ENCODE measurements at places on chromosomes 5 and 9.

GRCh38 chr9:74775396-74775795, 112.3 kb downstream of the TRPM6 start:
- no peak for DNase-seq

GRCh38 chr5:179827680-179828079, 7.0 kb downstream of the SQSTM1 start:
- DNase-seq: no peak

GRCh38 chr9:112780450-112781036, 30.0 kb downstream of the SNX30 start:
- peak; percentile 41 for DNase-seq

- DNase-seq: no peak
Observed at GRCh38 chr5:110738503-110738811, 350 bp upstream of the SLC25A46 start.

GRCh38 chr5:407051-407450, 35.9 kb upstream of the EXOC3 start:
- no peak for DNase-seq

- DNase-seq: peak; percentile 74
Observed at GRCh38 chr5:153952893-153953292, 85.8 kb downstream of the FAM114A2 start.

- DNase-seq: no peak
Observed at GRCh38 chr5:157067005-157067404, 8.1 kb upstream of the HAVCR1 start.

GRCh38 chr9:135220601-135221575, 133.4 kb downstream of the OLFM1 start:
- DNase-seq: no peak

DNA sequence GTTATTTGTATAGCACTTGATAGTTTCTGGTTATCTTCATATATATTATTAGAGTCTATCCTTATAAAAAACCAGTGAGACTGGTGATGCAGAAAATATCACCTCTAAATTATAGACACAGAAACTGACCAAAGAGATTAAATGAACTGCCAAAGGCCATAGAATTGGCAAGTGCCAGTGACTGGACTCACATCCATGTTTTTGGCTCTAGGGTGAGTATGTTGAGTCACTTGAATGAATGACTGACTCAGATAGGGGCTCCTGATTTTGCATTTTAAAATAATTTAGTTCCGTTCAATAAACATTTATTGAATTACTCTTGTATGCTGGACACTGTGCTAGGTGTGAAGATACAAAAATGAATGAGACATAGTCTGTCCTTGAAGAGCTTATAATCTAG, 70.7 kb downstream of the NR2F1 start:
- no peak for DNase-seq

GRCh38 chr9:131937451-131937850, 142.2 kb downstream of the MED27 start:
- DNase-seq: no peak

- DNase-seq: no peak
Observed at GRCh38 chr5:113474100-113474728, 14.0 kb downstream of the MCC start.

- no peak for DNase-seq
Observed at GRCh38 chr5:152218694-152219093, 186.4 kb downstream of the NMUR2 start.

GRCh38 chr5:178625679-178626483, 969 bp downstream of the CLK4 start:
- DNase-seq: peak; percentile 42

DNA sequence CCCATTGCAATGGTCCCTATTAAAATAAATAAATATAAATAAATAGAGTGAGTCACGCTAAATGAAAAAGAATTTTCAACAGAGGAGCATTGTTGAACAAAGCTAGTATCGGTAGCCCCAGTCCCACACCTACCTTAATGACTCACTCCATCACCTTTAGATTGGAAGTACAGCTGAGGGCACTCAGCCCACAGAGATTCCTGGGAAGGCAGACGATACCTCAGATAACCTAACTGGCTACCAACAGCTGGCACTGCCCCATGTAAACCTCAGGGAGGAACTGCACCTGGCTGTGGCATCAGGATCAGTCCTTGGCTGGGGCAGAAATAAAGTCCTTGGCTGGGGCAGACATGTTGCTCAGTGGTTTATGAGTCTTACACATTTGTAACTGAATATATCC, 49.3 kb downstream of the SPRY4 start:
- DNase-seq: no peak

GRCh38 chr9:117744856-117745389, 40.7 kb downstream of the TLR4 start:
- peak; percentile 55 for DNase-seq

DNA sequence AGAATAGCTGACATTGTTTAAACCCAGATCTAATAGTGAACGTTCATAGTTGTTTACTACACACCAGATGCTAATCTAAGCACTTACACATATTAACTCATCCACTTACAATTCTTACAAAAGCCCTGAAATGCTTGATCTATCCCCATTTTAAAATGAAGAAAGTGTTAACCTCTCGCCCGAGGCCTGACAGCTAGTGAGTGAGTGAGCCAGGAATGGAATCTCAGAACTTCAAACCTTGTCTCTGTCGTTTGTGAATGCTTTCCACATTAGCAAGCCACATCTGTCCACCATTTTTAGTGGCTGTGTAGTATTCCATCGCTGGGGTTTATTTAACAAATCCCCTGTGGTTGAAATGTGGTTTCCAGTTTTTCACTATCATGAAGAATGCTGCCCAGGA, 24.9 kb upstream of the NEURL1B start:
- no peak for DNase-seq

DNA sequence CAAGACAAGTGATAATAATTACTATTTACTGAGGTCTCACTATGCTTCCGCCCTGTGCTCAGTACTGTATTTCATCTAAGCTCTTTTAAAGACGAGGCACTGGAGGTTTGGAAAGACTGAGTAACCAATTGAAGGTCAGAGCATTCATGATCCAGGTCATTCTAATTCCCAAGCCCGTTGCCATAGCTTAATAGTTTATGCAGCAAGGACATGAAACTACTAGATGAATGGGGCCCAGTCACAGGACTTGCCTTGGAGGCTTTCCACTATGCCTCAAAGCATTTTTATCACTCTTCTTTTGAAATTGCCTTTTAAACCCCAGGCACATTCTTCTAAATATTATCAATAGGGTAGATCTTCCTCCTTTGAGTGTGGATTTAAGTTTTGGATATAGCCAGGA, 17.2 kb upstream of the NFIB start:
- DNase-seq: no peak

- DNase-seq: no peak
Observed at GRCh38 chr5:143054480-143054941, 284.3 kb downstream of the ARHGAP26 start.

- no peak for DNase-seq
Observed at GRCh38 chr9:456365-456764, 241.7 kb downstream of the DOCK8 start.

GRCh38 chr9:617445-618085, 223.9 kb upstream of the DMRT1 start:
- no peak for DNase-seq

GRCh38 chr5:53322257-53322656, 158.2 kb upstream of the FST start:
- no peak for DNase-seq

DNA sequence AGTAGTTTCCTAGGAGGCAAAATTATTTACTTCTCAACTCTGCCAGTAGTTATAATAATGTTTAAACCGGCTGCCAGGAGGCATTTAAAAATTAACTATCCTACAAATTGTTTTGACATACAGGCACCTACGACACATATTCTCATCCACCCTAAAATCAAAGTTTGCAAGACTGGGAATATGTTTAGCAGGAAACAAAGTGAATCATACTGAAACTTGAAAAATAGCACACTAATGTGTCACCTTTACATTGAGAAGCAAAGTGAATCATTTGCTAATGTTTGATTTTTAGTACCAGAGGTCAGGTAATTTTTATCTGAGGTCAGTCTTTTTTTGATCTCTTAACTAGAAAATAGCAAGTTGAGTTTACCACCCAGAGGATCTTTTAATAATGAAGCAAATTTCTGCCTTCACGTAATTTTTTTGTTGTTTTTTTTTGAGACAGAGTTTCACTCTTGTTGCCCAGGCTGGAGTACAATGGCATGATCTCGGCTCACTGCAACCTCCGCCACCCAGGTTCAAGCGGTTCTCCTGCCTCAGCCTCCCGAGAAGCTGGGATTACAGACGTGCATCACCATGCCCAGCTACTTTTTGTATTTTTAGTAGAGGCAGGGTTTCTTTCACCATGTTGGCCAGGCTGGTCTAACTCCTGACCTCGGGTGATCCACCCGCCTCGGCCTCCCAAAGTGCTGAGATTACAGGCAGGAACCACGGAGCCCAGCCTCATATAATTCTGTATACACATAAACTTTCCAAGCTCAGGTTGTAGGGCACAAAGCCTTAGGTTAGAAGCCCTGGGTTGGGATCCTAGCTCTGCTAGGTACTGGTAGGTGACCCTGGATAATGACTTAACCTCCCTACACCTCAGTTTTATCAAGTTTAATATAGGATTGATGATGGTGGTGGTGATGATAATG, 124.3 kb downstream of the UGCG start:
- DNase-seq: peak; percentile 52

DNA sequence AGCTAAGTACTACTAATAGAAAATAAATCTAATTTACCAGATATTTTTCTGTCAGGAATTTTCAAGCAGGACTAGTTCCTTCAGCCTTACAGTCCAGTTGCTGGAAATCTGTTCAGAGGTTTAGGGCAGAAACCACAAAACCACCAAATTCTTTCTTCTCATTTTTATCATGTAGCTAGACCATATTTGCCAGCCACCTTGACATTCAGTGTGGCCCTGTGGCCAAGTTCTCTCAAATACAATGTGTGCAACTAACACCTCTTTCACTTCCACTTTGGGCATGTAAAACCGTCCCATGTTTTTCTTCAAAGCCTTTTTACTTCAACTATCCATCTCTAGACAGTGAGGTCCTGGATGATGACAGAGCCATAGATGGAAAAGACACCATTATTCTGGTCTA, 1133.2 kb upstream of the CDH18 start:
- no peak for DNase-seq

GRCh38 chr9:90642570-90643539, at the start of gene DIRAS2:
Gene DIRAS2 (minus strand): TSS chr9:90642824. CDS start chr9:90613827, 28,997 bp downstream.
- DNase-seq: peak; percentile 68

DNA sequence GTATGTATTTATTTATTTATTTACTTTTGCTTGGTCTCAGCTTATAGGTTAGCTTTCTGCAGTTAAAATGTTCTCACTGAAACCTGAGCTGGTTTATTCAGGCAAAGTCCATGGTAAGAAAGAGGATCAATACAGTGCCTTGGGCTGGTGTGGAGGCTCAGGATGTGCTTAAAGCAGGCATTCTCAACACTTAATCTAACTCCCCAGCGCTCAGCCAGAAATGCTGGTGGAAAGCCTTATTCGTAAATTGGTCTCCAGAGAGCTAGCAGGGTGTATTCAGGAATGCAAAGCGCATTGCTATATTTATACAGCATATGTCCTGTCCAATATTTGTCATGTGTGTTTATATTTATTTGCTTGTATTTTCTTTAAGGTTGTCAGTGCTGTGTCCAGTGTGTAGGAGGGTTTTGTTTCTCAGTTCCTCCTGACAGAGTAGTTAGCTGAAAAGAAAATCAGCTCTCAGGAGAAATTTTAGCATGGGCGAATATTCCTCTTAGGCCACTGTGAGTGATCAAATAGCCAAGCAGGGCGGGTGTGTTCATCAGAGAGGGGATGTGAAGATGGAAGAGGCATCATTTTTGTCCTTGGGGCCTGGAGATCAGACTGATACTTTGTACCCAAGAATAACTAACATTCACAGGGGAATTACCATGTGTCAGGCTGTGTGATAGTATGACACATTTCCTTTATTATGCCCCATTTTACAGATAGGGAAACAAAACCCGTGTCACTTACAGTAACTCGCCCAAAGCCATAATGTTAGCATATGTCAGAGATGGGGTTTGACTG, 65.8 kb downstream of the DOCK2 start:
- no peak for DNase-seq

DNA sequence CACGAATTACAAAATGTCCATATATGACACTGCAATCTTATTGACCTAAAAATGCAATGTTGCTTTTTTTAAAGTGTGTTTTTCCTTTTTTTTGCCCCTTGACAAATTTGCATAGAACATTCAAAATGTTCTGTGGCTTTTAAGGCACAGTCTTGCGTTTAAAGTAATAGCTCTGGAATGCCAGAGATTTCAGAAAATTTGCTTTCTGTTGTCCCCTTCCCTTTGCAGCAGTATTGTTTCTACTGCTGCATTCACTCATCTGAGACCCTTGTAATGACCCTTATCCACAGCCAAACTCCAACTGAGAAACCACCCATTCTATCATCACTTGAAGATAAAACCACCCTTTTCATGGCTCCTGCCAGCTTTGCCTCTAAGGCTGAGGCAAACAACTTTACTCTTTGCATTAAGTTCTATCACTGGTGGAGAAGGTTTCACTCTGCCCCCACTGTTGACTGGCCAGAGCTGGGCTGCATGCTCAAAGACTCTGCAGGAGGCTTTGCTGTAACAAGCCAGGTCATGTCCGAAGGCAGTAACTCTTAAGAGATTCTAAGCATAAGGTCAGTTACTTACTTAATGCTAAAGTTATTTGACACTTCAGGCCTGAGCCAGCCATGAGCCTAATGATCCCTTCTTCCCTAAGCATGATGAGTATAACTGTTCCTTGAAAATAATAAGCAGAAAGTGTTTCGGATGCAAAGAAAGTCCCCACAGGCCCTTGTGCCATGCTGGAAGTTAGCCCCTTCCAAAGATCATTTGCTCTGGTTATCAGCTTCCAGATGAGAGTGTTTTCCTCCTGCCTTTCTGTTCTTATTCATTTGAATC, 101.9 kb downstream of the CD180 start:
- peak; percentile 16 for DNase-seq

- peak; percentile 10 for DNase-seq
Observed at GRCh38 chr5:54415896-54416601, 39.5 kb upstream of the HSPB3 start.

DNA sequence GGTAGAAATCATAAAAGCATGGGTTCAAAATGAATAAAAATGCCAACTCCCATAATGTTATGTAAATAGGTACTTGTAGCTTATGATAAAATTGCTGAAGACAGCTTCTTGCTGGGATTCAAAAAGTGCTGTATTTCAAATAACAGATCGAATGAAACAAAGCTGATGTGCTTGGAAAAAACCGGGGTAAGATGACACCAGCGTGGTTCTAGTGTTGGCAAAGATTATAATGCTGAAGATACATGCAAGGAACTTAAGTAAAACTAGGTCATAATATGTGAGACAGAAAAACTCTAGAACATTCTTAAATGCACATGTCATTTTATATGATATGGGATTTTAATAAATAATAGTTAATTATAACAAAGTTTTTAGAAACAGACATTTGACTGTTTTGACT, 44.4 kb upstream of the APC start:
- no peak for DNase-seq

DNA sequence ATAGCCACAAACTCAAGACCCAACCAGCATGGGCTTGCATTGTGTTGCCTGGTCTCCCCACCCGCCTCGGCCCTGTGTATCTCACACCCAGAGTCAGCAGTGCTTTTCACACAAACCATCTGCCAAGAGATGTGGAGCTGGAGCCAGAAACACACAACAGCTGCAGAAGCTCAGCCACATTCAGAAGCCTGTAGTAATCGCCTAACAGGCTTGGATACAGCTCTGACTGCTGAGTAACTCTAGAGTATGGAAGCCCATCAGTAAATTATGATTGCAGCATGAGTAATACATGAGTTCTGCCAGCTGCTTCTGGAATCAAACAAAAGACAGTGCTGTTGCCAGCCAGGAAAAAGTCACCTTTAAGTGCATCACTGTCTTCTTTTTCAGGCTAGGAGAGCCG, 16.0 kb downstream of the TEK start:
- peak; percentile 86 for DNase-seq

- DNase-seq: no peak
Observed at GRCh38 chr9:134296301-134297082, 29.8 kb upstream of the RXRA start.

Measured in GM03348 (cell line).